ENCODE measurements at places on chromosomes 7 and 10. TPM values are rescaled to one million over a fixed set of nuclear protein-coding genes. Genes with fewer than 3 reads are reported as not detected.
A peak's percentile ranks its signal among the peaks of the same experiment; 100 is the strongest.

ARHGEF5 gene
- total RNA-seq: 7.4 TPM

DNA sequence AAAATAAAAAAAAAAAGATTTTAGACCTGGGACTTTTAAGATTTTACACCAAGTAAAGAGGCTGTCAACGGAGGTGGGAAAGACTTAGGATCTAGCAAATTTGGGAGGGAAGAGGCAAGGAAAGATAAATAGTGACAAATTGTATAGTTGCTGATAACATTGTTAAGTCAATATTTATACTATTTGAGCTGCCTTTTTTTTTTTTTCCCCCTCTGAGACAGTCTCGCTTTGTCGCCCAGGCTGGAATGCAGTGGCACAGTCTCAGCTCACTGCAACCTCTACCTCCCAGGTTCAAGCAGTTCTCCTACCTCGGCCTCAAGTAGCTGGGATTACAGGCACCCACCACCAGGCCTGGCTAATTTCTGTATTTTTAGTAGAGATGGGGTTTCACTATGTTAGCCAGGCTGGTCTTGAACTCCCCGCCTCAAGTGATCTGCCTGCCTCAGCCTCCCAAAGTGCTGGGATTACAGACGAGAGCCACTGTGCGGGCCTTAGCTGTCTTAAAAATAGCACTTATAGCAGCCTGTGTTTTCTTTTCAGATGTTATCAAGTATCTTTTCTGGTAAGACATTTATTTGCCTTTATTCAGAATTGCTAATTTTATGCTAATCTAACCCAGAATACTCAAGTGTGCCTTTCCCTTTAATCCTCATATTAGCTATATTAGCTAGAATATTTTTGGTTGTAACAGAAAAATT lies 94.5 kb downstream of the MMRN2 start:
- no peak for DNase-seq

SLC25A13 gene
- 22.1 TPM for total RNA-seq

DNA sequence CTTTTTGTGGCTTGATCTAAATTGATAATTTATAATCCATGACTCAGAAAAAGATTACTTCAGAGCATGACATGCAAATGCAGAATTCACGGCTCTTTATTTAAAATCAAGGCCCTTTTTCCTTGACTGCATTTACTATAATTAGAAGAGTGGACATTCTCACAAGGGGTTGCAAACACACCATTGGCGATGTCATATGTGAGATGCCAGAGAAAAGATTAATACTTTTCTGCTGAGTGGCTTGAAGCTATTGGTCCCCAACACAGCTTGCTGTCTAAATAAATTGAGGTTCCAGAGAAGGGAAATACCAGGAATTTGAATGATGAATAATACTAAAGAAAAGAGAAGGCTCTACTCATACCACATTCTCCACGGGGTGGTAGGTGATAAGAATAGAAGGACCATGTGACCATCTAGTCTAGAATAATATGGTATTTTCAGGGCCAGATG lies 78.7 kb upstream of the ARID5B start:
- DNase-seq: no peak

GRCh38 chr7:111108496-111108895 lies 17.6 kb downstream of the LRRN3 start:
- DNase-seq: no peak

DNA sequence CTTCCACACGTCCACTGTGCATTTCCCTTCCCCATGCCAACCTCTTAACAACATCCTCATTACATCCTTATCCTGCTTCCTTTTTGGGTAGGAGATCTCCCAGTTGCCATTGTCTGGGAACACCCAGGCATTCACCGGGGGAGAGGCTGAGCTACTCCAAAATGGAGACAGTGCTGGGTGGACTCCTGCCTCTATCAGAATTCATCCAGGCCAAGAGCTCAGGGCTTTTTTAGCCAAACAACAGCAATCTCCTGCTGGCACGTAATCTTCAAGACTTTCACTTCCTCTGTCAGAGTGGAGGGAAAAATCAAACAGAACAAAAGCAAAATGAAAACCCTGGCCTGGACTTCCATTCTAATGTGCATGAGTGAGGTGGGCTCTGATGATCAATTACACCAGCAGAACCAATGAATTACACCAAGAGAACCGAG lies 245.0 kb downstream of the PRPF18 start:
- peak; percentile 33 for DNase-seq

DNA sequence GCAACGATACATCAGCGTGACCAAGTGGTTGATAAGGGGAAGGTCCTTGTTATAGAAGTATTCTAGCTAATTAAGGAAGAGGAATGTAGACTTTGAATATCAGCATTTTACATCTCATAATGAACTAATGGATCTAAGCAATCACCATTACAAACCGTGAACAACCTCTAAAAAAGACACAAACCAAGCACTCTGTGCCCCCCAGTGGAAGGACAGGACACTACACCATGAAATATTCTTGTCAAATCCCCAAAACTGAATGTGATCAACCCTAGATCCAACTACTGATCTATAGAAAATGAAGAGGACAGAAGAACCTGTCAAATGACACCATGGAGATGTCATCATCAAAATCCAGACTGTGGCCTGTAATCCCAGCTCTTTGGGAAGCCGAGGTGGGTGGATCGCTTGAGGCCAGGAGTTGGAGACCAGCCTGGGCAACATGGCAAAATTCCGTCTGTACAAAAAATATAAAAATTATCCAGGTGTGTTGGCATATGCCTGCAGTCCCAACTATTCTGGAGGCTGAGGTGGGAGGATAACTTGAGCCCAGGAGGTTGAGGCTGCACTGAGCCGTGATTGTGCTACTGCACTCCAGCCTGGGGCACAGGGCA lies 111.3 kb upstream of the CARD11 start:
- DNase-seq: peak; percentile 45

DNA sequence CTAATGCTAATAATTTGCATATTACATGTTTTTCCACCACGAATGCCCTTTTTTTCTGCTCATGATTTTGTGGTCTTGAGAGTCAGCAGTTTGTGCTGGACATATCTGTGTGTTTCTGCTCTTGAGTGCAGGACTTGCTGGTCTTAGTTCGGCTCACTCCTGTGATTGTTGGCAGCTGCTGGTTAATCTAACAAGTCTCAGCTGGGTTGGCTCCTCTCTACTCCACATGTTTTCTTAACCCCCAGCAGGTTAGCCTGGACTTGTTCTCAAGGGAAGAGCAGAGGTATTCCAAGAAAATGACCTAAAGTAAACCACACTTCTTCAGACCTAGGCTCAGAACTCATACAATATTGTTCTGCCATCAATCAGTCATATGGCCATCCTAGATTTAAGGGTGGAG lies 1238.9 kb downstream of the XPNPEP1 start:
- peak; percentile 14 for DNase-seq

GRCh38 chr7:79217468-79217867 lies 236.0 kb downstream of the MAGI2 start:
- no peak for DNase-seq

DNA sequence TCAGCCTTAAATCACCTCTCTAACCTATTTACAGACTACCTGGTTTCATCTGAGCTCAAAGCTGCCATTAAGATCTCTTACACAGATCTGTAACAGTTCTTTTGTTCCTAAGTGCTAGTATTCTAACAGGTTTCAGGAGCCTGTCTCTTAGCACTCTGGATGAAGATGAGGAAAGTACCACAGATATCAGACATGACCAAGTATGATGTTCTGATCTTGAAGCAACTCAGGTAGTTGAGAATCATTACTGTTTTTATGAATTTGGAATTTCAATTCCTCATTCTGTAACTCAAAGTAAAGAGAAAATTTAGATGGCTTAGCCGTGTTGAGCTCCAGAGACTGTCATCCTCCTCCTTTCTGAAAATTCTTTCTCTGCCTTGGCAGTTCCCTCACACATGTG lies 30.8 kb downstream of the CCDC186 start:
- no peak for DNase-seq

FRMPD2 gene
- not detected for total RNA-seq

- DNase-seq: no peak
Observed at GRCh38 chr10:122657729-122658128, 41.9 kb downstream of the C10orf120 start.

ODAD2 gene
- 1.0 TPM for total RNA-seq

GPR85 gene
- 1.2 TPM for total RNA-seq

CHAT gene
- not detected for total RNA-seq

DNA sequence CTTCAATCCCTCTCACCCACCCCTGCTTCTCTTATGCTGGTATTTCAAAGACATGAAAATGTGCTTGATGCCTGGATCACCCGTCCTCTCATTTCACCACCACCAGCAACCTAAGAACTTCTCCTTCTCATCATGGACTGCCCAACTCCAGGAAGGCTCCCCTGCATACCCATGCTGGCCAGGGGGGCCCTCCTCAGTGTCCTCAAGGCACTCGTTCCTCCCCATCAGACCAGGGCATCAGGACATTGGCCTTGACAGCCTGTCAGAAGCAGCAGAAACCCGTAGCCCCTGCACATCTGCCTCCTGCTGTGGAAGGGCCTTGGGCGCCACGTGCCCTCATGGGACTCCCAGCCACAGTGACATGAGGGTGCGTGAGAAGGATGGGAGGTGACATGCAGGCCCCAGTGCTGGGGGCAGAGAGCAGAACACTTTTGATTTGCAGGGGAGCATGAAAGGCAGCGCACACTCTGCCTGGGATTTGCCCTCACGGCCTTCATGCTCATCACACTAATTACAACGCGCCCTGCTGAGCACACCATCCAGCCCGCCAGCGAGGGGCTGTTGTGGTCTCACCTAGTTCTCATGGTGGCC lies 1.9 kb upstream of the HSPA12A start:
- DNase-seq: no peak

GRCh38 chr7:122831436-122831835 lies 54.8 kb downstream of the CADPS2 start:
- DNase-seq: no peak

DNA sequence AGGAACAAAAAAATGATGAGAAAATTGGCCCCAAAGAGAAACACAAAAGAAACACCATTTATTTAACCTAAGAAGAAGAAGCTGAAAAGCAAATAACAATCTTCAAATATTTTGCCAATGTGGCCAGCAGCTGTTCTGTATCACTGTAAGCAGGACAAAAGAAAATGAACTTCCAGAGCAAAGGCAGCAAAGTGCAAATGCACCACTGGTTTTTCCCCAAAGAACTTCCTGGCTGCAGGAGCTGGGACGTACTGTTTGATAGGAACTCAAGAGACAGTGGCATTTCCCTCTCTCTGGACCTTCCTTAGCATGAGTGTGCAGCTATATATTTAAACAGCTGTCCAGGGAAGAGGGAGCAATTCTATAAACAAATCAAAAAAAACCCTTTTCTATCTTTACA lies 60.4 kb downstream of the RNLS start:
- DNase-seq: peak; percentile 16

- no peak for DNase-seq
Observed at GRCh38 chr7:111517549-111517951, 44.7 kb downstream of the IMMP2L start.

HIPK2 gene
- 14.8 TPM for total RNA-seq

- DNase-seq: peak; percentile 48
Observed at GRCh38 chr10:92241158-92241500, 49.7 kb downstream of the CPEB3 start.

HPSE2 gene
- total RNA-seq: 18.3 TPM

DNA sequence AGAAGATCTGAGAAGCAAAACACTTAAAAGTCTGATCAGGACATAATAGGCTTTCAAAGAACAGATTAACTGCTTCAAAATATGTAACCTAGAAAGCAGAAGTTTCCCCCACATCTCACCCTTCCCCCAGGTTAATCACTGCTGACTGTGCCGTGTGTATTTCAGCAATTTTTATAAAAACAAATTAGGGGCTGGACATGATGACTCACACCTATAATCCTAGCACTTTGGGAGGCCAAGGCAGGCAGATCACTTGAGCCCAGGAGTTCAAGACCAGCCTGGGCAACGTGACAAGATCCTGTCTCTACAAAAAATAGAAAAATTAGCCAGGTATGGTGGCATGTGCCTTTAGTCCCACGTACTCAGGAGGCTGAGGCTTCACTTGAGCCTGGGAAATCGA lies 67.6 kb upstream of the GATA3 start:
- DNase-seq: no peak

SPDYE16 gene
- 0.72 TPM for total RNA-seq

GRCh38 chr10:6999232-6999925 lies 411.5 kb downstream of the SFMBT2 start:
- no peak for DNase-seq

DNA sequence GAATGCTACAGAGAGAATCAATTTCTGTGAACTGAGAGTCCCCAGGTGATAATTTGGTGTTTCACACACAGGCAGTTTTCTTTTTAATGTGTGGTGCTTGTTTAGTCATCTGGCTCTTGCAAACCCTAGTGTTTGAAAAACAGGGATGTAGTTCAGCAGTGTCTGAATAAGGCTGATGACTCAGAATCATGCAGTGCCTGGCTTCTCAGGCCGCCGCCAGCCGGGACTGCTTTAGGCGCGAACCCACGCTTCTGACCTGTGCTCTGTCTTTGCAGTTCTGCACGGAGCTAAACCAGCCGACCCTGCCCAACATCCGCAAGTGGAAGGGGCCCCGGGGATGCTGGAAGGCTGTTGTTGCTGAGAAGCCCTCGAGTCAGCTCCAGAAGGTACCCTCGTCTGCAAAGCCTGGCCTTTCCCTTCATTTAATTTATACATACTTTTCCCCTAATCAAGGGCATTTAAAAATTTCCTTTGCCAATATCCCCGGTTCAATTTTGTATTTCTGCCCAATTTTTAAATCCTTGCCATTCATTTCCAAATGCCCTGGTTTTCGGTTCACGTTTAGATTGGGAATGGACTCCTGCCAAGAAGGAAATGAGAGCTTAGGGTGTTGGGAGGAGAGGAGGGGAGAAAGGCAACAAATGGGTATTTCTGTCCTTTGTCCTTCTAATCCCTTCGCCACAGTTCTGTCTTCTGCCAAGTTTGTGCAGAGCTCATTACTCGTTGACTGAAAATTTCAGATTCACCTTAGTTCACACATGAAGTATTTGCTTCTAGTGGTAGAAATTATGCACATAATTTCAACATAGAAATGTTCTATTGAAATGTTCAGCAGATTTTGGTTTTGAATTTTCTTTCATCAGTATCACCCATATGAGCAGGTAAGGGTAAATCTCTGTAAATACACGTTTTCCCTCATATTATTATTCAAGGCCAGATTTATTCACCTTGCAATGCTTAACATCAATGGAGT lies 108.5 kb upstream of the ANLN start:
- DNase-seq: peak; percentile 58

DNA sequence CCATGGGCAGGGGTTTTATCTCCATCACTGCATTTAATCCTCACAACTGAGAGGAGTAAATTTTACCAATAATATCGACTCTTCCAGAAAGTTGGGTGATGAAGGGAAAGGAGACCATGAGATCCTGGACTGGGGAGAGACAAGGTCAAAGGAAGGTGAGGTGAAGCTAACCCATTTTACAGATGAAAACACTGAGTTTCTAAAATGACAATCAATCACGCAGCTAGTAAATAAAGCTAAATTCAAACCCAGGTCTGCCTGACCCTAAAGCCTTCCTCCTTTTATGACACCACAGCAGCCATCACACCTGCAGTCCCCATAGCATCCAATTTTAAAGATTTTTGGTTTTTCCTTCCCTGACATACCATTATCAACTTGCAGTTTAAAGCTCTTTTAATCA lies 64.0 kb upstream of the SLF2 start:
- no peak for DNase-seq
